ENCODE measurements at places on chromosomes 1 and 21.

DNA sequence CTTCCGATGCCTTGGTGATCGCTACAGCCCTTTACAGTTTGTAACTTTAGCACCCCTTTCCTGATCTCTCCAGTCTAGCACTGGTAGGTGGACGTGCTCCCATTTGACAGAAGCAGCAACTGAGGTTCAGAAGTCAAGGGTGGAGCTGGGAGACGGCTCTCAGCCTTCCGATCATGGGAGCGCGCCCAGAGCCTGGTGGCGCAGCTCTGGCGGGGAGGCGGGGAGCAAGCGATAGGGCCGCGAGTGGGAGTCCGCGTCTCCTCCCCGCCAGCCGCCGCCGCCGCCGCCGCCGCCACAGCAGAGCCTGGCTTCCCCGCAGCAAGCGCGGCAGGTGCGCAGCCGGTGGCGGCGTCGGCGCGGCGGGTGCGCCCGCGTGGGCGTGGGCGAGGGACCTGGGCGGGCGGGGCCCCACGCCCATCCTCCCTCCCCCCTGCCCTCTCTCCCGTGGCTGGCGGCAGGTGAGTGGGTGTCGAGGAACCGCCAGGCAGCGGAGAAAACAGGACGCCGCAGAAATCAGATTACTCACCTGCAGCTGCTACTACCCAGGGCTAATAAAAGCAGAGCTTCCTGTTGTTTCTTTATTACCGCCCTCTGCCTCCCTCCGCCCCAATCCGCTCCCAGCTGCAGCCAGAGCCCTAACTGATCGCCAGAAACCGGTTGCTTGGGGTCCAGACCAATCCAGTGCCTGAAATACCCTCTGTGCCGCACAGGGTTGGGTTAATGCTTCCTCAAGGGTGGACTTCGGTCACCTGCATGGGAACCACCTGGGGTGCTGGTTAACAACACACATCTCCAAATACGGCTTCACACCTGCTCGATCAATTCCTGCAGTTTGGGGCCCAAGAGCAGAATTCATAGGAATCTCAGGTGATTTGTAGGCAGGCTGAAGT lies 60.2 kb upstream of the ID3 start:
- DNase-seq: peak; percentile 83

- DNase-seq: no peak
These were observed 106.9 kb downstream of the RIPK4 start for GRCh38 chr21:41659791-41660560.

DNA sequence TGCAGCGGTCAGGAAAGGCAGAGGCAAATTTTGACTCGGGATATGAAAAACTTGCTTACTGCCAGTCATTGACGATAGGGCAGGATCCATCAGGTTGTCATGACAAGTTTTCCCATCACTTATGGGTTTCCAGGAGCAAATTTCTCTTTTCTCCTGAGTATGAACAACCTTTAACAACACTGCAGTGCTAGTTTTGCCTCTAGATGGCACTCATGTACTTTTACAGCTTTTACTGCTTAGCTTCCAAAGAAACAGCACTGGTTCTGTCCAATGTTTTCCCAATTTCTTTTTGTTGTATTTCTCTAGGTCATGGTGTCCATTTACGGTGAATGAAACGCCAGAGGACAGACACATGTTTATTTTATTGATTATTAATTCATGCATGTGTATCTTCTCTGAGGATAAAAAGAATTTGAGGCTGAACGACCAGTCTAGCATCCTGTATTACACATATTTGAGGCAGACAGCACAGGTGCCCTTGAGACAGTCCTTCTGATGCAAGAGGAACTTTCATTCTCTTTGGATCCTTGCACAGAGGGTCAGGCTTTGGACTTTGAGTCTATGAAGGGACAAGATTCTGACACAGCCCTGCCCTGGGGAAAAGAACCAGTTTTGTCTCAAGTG lies 112.3 kb upstream of the TRABD2B start:
- no peak for DNase-seq

DNA sequence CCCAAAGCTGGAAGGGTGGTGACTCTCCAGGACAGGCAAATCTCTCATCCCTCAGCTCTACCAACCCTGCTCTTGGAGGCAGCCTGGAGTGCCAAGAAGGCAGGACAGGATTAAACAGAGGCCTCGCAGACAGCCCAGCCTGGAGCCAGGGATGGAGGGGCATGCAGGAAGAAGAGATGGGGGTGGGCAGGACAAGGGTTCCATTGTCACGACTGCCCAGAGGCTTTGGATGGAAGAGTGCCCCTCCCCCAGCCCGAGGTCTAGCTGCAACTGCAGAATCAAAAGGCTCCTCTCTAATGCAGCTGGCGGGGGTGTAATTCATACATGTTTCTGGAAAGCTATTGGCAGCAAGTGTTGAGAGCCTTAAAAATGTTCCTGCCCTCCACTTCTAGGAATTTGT lies 8.8 kb downstream of the RAB7B start:
- no peak for DNase-seq

GRCh38 chr21:26851109-26851944 lies 6.1 kb upstream of the ADAMTS1 start:
- no peak for DNase-seq

GRCh38 chr21:31011412-31011811 lies 26.9 kb downstream of the KRTAP19-8 start:
- no peak for DNase-seq

- no peak for DNase-seq
These were observed 21.6 kb downstream of the RAB3GAP2 start for GRCh38 chr1:220250681-220251080.
